Activated naive CD4-positive, alpha-beta T cell treated with anti-CD3 and anti-CD28 coated beads, Interleukin-2, amount 50 U/mL, for 72 hours (primary cell): ENCODE measurements at places on chromosomes 16 and 17.

GRCh38 chr17:42773290-42774035, at the start of gene VPS25:
Gene VPS25, plus strand, starts transcription at chr17:42773449. Its CDS starts 27 bp downstream, at chr17:42773476.
- peak; percentile 80 for DNase-seq

DNA sequence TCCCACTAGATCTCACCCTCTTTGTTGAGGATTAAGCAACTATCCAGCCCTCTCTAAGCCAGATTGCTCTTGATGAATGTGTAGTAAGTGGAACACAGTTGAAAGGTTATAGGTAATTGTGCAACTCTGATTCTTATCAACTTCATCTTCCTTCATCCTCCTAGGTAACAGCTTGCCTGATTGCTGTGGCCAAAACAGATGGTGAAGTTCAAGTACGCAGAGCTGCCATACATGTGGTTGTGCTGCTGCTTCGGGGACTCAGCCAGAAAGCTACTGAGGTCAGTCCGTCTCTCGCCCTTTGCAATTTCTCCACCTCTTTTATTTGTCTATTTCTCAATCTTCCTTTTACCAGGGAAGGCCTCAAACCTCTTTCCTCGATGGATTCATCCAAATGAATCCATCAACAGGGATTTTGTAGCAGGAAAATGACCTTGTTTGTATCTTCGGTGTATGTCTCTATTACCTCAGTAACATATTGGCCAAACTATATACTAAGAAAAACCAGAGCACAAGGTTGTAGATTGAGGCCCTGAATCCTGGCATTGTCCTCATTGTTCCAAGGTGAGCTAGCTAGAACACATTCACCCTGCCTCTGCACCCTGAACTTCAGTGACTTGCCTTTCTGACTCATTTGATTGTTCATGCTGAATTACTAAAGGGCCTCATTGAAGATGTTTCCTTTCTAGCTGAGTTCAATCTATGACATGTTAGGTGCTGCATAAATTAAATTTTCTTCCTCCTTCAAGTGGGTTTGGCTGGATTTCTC, 65.1 kb upstream of the HAS3 start:
- DNase-seq = no peak

GRCh38 chr17:58375811-58376210, 23.8 kb upstream of the SUPT4H1 start:
- no peak for DNase-seq

- DNase-seq = no peak
Observed at GRCh38 chr16:56530872-56531271, 11.0 kb upstream of the BBS2 start.

GRCh38 chr16:53912155-53912554, 208.2 kb downstream of the FTO start:
- DNase-seq = peak; percentile 35

DNA sequence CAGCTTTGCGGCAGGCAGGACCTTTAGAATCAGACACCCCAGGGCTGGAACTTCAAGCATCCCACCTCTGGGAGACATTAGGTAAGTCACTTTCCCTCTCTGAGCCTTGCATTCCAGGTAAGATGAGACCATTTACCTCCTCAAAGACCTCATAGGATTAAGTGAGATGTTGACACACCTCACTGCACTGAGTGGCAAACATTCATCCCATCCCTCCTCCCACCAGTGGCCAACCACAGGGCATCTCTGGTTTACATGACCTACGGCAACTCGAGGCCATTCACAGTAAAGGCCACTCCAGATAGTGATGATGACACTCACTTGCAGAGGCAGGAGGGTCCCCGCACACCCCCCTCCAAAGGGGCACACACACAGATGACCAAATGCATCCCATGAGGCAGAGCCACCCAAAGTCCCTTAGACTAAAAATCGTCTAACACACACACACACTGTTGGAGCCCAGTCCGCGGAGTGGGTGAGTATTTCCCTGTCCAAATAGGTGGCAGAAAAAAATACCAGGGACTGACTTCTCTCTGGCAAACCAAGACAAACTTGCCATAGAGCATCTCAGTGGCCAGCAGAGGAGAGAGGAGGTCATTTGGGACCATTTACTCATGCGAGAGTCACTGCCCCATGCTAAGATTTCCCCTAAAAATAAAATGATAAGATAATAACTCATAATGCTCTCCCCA, 454.9 kb downstream of the SOX9 start:
- DNase-seq = no peak
